Activated T-cell treated with anti-CD3 and anti-CD28 coated beads for 48 hours (primary cell): ENCODE measurements at places on chromosomes 2 and 18.

- DNase-seq = no peak
Observed at GRCh38 chr2:159898441-159898840, 100.4 kb upstream of the CD302 start.

- DNase-seq = no peak
Observed at GRCh38 chr2:28082131-28082530, 191.6 kb downstream of the BABAM2 start.

DNA sequence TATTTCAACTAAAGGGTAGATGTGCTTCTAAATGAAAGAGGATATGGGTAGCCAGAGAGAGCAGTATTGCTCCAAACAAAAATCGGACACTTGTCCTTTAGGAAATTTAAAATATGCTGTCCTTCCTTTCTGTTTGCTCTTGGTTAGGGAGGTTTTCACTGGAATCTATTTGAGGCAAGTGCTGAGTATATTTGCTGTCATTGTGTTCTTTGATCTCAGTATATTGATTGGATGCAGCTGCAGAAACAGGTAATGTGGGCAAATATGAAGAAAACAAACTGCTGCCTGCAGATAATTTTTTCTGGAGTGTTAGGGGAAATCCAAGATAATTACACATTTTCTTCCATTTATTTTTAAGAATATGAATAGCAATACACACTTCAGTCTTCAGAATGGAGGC, 410.2 kb downstream of the NCKAP5 start:
- DNase-seq = no peak

- DNase-seq = no peak
Observed at GRCh38 chr2:234919711-234920110, 32.1 kb upstream of the SH3BP4 start.

- DNase-seq = no peak
Observed at GRCh38 chr2:33503002-33503401, 26.6 kb downstream of the RASGRP3 start.

- DNase-seq = no peak
Observed at GRCh38 chr2:173150087-173150486, 74.4 kb downstream of the MAP3K20 start.
